ENCODE measurements at places on chromosomes 4 and X. TPM values are rescaled to one million over a fixed set of nuclear protein-coding genes. Genes with fewer than 3 reads are reported as not detected.

Gene DNAAF6
- total RNA-seq: not detected

- no peak for DNase-seq
These were observed 382.0 kb downstream of the MAGEB5 start for GRCh38 chrX:26597981-26598380.

DNA sequence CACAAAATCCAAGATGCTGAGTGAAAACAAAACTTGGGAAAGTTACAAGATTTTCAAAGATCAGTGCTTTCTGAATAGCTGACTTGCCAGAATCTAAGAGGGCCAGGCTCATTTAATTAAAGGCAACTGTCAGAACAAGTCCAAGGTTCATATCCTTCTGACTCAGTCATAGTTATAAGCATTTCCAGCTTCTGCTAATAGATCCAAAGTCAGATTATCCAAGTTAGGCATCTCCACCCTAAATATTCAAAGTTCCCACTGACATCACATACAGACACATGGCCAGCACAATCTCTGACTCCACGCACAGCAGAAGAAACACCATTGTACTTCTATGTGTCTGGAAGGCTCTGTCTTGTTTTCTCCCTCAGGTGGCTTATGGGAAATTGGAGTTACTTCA is 41.8 kb downstream of the GASK1B start:
- no peak for DNase-seq

Gene CXXC4
- total RNA-seq: not detected

Gene GLRA3
- total RNA-seq: not detected

Gene F11
- not detected for total RNA-seq

Gene CLDN22
- not detected for total RNA-seq

DNA sequence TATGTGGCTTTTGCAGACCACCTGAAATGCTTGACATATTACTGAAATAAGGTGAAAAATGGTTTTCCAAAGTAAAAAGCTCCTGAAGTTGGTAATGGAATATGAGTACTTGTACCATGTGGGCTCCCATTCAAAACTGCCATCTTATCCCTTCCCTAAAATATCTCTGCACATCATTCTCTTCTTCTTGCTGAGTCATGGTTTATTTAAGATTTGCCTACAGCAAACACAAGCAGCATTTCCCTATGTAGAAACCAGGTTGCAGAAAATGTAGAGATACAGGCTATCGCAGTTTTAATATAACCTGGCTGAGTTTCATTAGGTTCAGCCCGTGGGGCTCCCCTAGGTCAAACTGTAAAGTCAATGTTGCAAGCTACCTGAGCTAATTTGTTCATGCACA is 270.1 kb downstream of the NLGN4X start:
- DNase-seq: no peak

GRCh38 chr4:168220893-168221292 is 97.7 kb downstream of the DDX60 start:
- DNase-seq: no peak

DNA sequence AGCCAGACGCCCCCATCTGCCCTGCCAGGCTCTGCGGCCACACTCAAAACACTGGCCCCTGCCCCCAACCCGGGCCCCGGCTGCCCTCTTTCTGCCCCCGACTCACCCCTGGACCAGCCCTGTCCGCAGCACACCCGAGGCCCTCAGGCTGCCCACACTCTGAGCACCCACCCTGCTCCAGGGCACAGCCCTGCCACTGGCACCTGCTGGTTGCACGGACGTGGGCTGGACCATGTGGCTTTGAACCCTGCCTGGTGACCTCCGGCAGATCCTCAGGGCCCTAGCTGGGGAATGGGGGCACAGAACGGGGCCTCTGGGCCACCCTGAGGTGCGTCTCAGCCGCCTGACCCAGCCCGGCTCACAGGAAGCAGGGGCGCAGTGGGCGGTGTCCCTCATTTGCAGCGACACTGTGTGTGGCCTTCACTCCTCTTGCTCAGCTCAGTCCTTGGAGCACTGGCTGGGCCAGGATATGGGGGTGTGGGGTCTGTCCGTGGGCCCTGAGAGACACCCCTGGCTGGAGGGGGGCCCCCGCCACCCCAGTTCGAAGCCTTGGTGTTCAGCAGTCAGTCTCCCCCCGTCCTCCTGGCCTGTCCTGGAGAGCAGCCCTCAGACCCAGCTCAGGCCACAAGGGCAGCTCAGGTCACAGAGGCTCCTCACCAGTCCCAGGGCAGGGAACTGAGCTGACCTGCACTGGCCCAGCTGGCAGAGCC is 73.2 kb downstream of the FAM53A start:
- no peak for DNase-seq

DNA sequence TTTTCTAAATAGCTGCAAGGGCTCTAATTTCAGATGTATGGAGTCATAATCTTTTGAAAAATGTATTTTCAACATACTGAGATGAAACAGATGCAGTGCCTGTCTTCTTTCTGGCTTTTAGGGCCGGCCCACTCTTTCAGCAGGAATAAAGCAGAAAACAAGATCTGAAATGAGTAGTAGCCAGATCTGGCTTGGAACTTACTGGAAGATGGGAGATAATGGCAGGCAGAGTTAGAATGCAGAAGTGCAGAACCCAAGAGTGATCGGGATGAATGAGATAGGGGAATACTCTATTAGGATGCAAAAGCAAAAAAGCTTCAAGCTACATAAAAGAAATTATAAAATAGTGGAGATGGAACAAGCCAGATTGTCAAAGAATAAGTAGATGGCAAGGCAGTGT is 1.4 kb upstream of the FAM120C start:
- no peak for DNase-seq

DNA sequence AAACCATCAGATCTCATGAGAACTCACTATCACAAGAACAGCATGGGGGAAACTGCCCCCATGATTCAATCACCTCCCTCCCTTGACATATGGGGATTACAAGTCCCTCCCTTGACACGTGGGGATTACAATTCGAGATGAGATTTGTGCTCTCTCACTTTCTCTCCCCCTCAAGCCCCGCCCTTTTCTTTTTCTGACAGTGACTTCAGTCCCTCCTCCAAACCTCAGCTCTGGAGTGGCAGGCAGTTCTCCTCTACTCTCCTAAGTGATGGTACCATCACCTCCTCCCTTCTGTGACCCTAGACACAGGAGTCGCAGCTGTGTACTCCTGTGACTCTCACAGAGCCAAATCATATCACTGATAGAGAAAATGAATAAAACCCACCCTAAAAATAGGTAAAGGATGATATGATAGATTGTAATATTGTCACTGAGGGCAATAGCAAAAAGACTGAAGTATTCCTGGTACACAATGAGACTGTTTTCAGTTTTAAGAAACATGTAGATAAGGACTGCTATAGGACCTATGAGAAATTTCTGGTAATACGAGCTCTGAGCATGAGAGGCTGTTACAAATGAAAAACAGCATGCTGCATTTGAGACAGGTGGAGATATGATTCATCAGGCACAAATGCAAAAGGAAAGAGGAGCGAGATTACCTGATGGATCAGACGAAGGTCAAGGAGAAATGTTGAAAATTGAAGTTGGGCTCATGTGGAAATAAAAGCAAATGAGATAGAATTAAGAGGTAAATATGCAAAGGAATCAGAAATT is 101.2 kb upstream of the CBLL2 start:
- DNase-seq: no peak

Gene SPANXB1
- total RNA-seq: not detected

GRCh38 chr4:56540826-56541225 is 35.2 kb downstream of the ARL9 start:
- no peak for DNase-seq

DNA sequence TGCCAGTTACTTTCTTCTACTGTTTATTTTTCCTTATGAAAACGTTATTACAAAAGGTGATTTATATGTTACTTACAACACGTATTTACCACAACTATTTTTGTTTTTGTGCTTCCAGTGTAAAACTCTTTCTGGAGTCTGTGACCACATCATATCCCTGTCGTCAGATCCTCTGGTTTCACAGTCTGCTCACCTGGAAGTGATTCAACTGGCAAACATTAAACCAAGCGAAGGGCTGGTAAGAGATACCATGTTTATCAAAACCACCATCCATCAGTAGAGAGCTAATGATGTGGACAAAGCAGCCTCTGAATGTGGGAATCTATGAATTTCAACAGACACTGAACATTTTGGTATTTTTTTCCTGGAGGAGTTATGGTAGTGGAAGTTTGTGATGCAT is 116.1 kb downstream of the CNKSR2 start:
- no peak for DNase-seq

- DNase-seq: no peak
These were observed 25.5 kb downstream of the NELFA start for GRCh38 chr4:1983053-1983845.

GRCh38 chr4:55125763-55126541 is 557 bp upstream of the KDR start:
- no peak for DNase-seq

DNA sequence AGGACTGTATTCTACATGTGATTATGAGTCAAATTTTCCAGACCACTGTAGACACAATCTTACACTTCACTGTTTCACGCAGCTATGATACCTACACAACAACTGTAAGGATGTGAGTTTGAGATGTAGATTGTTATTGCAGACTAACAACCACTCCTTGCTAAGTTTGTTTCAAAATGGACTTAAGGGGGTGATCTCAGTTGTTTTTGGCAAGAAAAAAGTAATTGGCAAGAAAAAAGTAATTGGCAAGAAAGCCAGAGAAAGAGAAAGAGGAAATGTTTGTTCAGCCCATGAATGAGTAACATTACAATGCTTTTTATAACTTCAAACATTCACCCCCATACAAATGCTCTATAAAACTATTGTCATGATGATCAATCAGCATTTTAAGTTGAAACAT is 466.4 kb downstream of the DMD start:
- no peak for DNase-seq

GRCh38 chr4:77593101-77593500 is 12.5 kb upstream of the CXCL13 start:
- no peak for DNase-seq

Gene TRIML2
- not detected for total RNA-seq

DNA sequence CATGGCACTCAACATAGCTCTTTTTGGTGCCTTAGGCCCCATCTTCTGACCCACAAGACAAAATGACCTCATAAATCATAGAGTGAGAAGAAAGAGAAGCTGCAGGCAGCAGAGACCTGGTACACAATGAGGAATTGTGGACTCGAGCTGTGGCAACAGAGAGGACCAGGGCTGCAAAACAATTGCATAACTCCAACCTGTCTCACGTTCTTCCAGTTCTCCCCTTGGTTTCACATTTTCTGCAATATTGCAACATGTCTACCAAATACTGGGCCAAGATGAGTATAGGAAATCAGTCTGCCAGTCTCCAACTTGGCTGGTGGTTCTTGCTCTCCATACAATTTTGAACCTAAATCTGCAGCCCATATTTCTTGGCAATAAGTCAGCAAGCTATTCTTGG is 105.3 kb downstream of the KDR start:
- DNase-seq: no peak

Gene NKX1-1
- not detected for total RNA-seq

Gene SORCS2
- not detected for total RNA-seq

DNA sequence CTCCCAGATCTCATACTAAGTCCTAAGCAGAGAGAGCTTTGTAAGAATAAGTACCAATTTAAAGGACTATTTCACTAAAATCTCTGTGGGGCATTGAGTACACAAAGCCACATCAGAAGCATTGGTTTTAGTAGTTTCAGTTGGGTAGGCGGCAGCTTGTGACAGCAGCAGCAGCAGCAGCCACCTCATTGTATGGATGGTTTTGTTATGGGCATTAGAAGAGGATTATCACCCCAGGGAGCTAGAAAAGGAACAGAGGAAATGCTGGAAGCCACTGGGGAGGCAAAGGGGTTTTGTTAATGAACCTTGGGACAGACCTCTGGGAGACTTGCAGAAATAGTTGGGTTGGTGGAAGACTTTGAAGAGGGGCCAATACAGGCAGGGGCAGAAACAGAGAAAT is 93.9 kb upstream of the FRMPD3 start:
- no peak for DNase-seq

GRCh38 chr4:109497511-109497910 is 62.5 kb upstream of the MCUB start:
- no peak for DNase-seq

Gene DIPK2B
- total RNA-seq: not detected

- DNase-seq: no peak
These were observed 4.5 kb downstream of the DMP1 start for GRCh38 chr4:87654487-87655044.

Gene DAPP1
- 29.8 TPM for total RNA-seq

GRCh38 chr4:41857226-41857641 is 78.0 kb upstream of the TMEM33 start:
- DNase-seq: no peak

Gene PRKX
- 103 TPM for total RNA-seq

All from CD4-positive, CD25-positive, alpha-beta regulatory T cell (primary cell).